ENCODE measurements at places on chromosomes 5 and 9.

DNA sequence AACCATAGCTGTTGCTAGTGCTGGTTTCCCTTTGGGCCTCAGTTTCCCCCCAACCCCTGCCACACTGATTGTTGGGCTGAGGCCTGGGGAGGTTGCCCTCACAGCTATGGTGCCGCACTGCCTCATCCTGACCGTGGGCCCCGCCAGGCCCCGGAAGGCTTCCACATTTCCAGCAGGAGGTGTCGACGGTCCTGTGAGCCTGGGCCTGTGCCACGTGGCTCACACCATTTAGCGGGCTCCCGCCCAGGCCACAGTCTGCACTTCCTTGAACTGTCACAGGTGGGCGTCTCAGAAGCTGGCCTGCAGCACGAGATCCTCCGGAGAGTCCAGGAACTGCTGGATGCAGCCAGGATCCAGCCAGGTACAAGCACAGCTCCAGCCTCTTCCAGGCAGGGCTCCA, 45.7 kb downstream of the LRSAM1 start:
- no peak for DNase-seq

DNA sequence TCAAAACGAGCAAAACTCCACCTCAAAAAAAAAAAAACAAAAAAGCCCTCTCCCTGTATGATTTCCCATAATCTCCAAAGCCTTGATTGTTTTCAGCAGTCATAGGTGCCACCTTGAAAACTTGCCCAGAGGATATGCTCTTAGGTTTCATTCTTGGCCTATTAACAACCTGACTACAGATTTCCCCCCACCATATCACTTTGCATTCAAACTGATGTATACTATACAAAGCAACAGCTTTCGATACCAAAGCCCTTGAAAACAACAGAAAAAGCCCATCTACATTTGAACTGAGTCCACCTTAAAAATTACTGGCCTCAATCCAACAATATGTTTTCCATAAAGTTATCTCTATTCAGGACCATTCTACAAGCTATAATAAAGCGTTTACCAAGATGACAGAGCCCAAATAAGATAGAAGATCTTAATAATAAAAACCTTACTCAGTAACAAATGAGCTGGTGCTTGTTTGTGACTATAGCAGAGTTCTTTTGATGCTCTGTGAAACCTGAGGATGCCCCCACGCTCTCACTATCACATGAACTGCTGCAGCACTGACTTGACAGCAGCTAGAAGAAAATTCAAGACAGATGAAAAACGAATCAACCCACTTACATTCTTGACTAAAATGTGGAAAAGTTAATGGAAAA, 44.4 kb downstream of the FNBP1 start:
- DNase-seq: peak; percentile 45

DNA sequence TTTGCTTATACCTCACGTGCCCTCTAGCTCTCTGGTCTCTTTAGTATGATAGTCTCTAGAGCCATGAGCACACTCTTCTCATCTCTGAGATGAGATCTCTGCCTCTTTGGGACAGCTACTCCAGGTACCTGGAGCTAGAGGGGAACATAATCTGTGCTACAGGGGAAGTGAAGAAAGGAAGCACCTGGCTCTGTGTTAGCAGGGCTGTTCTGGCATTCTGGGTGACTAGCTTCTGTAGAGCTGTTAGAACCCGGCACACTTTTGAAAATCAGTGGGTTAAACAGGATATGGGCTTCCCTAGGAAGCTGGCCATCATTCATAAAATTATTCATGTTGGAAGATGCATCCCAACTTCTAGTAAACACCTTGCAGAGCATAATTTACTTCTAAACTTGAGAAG, 224.8 kb downstream of the MCTP1 start:
- no peak for DNase-seq

- DNase-seq: no peak
Observed at GRCh38 chr9:104177003-104177611, 83.0 kb downstream of the SMC2 start.

DNA sequence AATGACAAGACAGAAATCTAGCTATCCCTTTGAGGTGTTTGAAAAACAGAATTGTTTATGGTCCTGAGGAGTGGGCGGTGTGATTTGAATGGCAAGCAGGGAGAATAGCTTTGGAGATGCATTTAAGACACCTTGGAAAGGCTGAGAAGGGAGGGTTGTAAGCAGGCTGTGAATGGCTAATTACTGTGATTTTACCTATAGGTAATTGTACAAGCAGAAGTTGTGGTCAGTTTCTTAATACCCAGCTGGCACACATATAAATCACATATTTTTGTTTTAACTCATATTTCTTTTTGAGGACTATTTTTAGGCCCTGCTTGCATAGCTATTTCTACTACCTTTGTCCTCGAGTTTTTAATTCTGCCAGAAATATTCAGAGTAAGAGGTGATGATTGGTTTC, 248.6 kb downstream of the KDM4C start:
- DNase-seq: no peak
